ENCODE measurements at places on chromosomes 16 and 17.

- peak; percentile 71 for DNase-seq
Measured at GRCh38 chr17:8176197-8176940, at the start of gene TMEM107. Gene TMEM107 (minus strand): TSS chr17:8176380. CDS start chr17:8176286, 94 bp downstream.

DNA sequence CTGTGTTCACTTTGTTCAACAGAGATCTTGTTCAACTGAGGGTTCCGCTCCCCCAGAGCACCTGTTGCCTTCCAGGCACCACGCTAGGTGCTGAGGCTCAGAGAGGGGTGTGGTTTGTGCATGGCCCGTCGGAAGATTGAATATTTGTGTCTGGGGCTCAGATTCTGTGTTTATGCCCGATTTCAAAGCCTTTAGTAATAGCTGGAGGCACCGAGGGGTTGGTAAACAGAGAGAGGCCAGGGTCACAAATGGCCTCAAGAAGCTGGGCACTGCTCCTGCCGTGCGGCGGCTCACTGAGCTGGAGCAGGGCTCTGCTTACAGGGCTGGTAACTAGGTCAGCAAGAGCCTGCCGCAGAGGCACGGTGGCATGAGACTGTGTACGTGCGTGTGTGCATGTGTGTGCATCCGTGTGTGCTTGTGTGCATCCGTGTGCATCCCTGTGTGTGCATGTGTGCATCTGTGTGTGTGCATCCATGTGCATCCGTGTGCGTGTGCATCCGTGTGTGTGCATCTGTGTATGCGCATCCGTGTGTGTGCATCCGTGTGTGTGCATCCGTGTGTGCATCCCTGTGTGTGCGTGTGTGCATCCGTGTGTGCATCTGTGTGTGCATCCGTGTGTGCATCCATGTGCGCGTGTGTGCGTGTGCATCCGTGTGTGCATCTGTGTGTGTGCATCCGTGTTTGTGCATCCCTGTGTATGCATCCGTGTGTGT, 5.4 kb downstream of the ITGAE start:
- DNase-seq: no peak

DNA sequence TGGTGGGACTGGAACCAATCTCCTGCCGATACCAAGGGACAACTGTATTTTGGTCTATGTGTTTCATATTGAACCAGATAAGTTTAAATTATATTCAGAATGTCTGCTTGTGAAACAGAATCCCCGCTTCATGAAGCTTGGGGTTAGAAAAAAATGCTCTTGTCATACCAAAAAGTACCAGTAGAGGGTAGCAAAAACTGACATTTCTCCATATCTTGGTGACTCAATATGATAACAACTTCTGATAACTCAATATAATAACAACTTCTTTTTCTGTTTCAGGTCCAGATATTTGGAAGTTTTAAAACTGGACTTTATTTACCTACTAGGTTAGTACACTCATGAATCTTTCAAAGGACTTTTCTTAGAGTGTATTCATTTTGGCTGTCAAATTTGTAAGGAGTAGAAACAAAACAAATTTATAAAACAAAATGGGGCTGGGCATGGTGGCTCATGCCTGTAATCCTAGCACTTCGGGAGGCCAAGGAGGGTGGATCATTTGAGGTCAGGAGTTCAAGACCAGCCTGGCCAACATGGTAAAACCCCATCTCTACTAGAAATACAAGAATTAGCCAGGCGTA, 52.3 kb upstream of the ADCY7 start:
- no peak for DNase-seq

DNA sequence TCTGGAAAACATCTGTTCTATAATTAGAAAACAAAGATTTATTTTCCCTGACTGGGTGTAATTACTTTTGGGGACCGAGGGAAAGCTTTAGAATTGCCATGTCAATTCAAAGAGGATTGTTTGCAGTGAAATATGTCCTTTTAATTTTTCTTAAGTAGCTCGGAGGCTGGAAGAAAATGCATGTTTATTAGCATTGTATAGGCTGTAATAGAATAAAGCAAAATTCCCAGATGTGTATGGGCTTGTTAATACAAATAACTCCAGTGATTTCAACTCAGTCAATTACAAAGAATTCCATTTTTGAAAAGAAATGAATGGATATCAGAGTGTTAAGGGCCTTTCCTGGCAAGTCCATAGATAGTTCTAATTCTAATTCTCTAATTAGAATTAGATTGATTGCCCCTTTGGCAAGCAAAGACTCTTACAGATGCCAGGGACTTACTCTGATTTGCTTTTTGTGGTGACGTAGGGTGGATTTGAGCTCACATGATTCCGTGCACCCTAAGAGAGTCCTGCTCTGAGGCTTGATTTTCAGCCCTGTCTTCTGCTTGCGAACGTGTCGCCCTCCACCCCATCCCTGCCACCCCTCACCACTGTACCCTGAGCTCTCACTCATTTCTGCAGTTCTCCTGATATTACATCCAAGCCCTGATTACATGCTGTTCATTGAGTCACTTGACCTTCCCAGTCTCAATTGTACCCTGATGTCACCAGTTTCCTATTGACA, 70.0 kb upstream of the FAM20A start:
- no peak for DNase-seq

- DNase-seq: no peak
Measured at GRCh38 chr17:34917381-34917780, 43.9 kb downstream of the CCT6B start.

- no peak for DNase-seq
Measured at GRCh38 chr17:75295201-75296158, 6.2 kb upstream of the SLC25A19 start.

GRCh38 chr17:1488826-1489270, 3.6 kb downstream of the MYO1C start:
- no peak for DNase-seq

DNA sequence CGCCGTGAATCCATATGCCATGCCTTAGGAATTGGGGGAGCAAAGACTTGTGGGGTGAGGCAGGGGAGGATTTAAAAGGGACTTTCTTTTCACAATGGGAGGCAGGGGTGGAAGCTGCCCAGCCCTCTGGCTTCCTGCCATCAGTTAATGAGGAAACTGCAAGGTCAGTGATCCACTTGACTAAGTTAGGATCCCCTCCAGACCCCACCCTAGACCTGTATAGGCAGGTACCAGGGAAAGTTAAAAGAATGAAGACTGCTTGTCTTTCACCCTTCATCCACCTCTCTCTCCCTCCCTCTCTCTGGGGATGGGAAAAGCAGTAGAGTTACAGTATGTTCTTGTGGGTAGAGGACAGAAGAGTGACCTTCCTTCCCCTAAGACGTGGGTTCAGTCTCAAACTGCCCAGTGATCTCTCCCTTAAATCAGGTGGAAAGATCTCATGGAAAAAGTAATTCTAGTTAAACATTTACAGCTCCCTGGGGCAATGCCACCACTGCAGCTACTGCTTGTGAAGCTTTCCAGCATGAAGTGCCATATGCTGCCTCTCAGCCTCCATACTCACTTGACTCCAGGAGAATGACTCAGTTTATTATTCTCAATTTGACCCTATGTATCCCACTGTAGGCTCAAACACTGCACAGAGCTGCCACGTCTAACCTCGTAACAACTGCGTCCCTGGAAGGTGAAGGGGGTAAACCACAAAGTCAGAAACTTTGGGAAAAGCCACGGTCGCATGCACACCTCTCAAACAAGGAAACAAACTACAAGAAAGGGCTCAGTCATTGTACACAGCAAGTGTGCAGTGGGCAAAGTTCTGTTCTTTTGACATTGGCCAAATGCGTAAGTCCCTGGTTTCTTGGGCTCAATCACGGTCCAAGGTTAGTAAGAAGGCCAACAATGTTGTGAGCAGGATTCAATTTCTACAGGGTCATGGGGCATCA, 1.2 kb downstream of the COA3 start:
- DNase-seq: no peak

GRCh38 chr16:22813948-22814710, at the start of gene HS3ST2:
Gene HS3ST2 (plus strand): TSS chr16:22814162. CDS start chr16:22814611, 449 bp downstream.
- peak; percentile 7 for DNase-seq

GRCh38 chr17:77146882-77147281, 6.1 kb downstream of the SEC14L1 start:
- no peak for DNase-seq

- no peak for DNase-seq
Measured at GRCh38 chr16:58025351-58026138, at the start of gene MMP15. Gene MMP15 (plus strand): TSS chr16:58025754. CDS start chr16:58026351, 597 bp downstream.
